HFFc6 (cell line): ENCODE measurements at places on chromosomes 11 and 22.
A peak's percentile ranks its signal among the peaks of the same experiment; 100 is the strongest.

DNA sequence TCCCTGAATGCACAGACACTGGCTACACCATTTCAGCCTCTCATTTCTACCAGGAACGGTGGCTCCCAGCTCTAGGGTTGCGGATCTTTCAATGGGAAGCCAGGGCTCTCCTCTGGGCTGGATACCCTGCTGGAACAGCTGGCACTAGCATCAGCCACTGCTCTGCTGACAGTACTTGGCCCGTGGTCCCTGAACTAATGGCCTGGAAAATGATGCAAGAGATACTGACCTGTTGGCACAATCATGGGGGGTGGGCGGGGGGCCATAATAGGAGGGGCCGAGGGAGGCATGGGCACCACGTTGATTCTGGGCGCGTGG, 10.7 kb upstream of the TBC1D10A start:
- no peak for DNase-seq

DNA sequence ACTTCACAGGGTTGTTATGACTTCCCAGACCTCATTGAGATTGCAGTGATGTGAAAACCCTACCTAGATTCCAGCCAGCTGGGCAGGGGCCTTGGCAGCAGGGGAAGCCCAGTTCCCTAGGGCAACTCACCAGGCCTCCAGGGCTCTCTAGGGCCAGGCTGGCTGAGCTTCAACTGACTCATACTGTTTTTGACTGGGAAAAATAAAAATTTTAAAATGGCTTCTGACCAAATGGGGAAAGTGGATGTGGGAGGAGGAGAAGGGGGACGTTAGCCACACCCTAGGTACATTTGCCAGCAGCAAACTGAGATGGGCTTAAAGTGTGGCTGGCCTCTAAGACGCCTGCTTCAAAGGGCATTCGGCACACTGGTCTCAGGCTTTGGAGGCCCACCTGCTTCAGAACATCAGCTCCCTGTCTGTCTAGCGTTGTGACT, 39.0 kb downstream of the BMAL1 start:
- DNase-seq: peak; percentile 60

DNA sequence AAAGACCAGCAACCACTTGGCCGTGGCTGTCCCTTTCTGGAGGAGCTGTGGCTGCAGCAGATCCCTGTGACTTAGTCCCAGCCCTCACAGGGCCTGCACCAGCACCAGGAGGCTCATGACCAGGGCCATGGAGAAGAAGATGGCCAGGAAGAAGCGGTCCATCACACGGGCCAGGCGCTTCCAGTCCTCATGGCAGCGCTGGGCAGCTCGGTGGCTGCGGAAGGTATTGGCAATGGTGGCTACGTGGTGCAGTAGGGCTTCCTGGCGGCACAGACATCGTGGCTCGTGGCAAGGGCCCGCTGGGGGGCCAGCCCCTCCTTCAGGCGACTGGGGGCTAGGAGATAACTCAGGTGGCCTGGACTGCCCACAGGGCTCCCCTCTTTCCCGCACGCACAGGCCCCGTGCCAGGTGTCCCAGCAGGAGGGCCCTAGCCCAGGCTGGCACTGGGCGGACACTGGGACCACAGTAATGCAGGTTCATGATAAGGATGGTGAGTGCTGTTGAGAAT, 5.1 kb downstream of the CHRNA10 start:
- no peak for DNase-seq

GRCh38 chr22:46369716-46370583, 34.4 kb downstream of the TRMU start:
- DNase-seq: no peak

DNA sequence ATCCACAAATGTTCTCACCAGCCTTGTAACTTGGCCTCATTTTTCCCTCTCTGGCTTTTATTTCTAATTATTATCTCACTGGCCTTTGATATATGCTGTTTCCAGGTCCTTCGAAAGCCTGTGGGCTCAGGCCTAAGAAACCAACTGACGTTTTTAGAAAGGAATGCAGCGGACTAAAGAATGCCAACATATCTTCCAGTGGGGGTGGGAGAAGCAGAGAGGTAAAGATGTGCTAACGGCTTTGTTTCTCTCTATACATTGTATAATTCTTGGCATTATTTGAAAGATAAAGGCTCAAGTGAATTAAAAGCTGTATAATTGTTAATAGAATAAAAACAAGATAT, 28.2 kb downstream of the OR6Q1 start:
- peak; percentile 78 for DNase-seq

- DNase-seq: no peak
Measured at GRCh38 chr11:11995601-11996000, 12.8 kb downstream of the DKK3 start.

DNA sequence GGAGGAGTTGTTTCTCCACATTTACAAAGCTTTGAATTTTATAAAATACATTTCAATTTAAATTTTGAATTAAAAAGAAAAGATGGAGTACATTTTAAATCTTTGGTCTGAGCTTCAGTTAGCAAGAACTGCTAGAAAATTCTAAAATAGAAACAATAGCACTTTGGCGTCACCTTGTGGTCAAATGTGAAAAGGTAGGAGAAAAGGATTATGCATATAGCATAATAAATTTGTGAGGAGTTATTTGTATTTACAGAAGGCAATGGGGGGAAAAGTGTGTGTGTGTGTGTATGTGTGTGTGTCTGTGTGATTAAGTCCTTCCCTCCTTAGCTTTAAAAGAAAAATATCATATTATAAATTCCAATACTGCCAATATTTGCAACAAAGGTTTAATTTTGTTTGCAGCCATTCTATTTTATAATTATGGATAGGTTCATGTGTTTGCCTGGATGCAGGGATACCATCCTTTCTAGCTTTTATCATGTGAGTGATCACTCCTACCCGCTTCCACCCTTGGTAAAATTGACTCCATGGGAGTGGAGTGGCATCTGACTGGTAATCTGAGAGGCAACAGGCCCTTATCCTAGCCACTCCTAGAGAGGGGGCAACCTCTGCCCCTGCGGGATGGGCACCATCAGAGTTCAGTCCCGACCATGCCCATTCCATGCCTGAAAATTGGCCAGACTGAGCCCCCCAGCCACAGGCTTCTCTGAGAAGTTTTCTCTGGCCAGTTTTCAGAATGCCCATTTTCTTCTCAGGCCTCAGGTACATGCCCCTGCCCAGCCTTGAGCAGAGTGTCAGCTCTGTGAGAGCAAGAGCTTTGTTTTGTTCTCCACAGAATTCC, 13.6 kb upstream of the LGR4 start:
- peak; percentile 72 for DNase-seq

GRCh38 chr11:93623179-93623578, 38.3 kb upstream of the CEP295 start:
- DNase-seq: no peak

GRCh38 chr11:124791626-124792341, 8.4 kb downstream of the MSANTD2 start:
- DNase-seq: no peak

DNA sequence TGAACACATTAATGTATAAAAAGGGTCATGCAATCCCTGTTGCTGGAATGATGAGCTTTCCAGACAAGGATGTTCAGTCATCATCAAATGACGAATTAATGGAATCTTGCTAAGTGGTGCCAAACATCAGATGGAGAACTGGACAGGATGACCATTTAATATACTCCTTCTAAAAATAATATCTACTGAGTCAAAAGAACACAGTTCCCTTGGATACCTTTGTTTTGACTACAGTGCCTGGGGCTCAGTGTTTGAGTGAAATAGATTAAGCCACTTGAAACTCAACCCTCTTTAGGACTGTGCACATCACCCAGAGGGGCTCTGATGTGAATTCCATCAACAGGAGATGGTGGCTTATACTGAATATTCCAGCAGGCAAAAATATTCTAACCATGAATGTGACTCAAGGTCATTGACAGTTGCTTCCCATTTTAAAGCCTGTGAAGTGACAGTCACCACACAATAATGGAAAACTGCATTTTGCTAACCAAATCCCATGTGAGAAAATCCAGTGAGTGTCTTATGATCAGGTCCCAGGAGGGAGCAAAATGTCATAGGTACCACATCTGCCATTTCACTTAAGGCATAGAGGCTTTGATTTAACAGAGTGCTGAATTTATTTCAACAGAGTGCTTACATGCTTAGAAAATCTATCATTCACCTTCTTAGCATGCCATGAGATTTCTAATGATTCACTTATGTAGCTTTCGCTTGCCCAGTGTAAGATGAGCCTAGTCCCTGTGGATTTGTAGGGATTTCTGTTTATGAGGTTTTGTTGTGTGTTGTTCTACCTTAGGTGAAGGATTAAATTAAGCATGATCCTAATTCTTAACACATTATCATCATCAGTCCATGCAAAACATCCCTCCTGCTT, 41.3 kb upstream of the SLN start:
- DNase-seq: peak; percentile 42

DNA sequence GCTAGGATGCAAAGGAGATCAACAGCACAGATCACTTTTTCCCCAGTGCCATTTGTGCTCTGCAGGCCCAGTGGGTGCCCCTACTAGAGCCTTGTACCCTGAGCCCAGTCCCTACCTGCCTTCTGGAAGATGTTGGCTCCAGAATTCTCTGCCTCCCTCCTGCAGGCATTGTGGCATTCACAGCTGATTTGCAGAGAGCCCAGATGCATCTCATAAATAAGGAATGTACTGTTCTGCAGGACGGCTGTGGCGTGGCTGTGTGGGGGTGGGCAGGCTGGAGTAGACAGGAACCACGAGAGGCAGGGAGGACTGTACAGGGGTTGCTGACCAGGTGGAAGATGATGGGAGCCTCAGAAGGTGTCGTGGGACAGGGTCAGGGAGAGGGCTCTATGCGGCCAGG, 11.2 kb upstream of the MIAT start:
- peak; percentile 54 for DNase-seq

DNA sequence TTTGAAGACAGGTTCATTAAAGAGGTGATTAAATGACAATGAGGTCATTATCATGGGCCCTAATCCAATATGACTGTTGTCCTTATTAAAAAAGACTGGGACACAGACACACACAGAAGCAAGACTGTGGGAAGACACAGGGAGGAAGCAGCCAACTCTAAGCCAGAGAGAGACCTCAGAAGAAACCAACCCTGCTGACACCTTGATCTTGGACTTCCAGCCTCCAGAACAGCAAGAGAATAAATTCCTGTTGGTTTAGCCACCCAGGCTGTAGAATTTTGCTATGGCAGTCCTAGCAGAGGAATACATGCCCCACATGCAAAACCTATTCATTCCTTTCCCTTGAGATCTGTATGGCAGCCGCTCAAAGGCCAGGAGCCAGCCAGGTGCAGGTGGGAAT, 35.6 kb upstream of the CACNG2 start:
- no peak for DNase-seq

GRCh38 chr22:27801616-27802345, at the start of gene MN1:
MN1 (minus strand) TSS chr22:27801756; CDS start chr22:27800543, 1,213 bp downstream.
- no peak for DNase-seq

DNA sequence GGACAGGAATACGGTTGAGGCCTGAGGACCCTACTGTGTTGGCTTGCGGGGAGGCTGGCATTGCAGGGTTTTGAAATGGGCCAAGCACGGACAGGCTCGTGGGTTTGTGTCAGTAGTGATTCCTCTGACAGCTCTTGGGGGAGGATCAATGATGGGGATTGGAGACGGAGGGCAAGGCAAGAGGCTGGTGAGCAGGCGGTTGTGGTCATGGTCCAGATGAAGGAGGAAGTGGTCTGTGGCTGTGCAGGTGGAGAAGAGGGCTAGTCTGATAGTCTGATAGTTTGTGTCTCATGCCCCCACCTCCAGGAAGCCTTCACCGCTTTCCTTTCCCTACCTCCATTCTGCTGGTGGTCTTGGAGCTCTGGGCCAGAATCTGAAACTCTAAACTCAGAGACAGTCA, 3.0 kb downstream of the MAFF start:
- no peak for DNase-seq

DNA sequence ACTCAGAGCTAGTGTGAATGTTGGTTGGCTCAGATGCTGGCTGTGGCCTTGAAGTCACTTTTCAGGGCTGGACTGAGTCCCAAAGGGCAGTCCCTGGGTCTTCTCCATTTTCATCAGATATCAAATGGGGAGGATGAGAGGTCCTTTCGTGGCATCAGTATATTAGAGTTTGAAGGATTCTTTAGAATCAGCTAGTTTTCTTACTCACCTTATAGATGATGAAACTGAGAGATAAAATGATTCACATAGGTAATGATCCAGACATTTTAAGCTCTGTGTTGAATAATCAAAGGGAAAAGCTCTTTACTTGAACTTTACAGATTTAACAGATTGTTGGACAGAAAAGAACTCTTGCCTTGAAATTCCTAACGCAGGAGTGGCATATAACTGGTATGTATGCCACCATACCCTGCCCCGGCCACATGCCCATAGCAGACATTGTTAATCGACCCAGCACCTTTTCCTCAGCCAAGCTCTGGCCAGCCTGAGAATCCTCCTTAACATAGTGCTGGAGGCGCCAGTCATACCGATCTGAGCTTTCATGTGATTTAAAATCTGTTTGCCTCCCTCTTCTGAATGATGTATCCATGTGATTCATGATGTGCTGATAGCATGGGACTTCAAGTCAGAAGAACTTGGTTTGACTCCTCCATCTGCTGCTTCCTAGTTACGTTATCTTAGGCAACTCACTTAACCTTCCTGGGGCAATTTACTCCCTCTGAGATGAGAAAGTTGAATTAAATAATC, 60.0 kb downstream of the BARX2 start:
- no peak for DNase-seq

- DNase-seq: no peak
Measured at GRCh38 chr11:57163160-57163868, 18.4 kb upstream of the LRRC55 start.

DNA sequence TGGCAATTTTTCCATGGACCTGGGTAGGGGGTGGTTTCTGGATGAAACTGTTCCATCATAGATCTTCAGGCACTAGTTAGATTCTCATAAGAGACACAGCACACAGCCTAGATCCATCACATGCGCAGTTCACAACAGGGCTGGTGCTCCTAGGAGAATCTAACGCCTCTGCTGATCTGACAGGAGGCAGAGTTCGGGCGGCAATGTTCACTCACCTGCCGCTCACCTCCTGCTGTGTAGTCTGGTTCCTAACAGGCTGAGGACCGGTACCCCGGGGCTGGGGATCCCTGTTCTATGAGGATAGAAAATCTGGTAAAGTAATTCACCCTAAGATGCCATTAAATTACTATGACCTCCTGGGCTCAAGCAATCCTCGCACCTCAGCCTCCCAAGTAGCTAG, 318.0 kb downstream of the KIRREL3 start:
- DNase-seq: no peak

GRCh38 chr11:70420008-70420464, 21.7 kb downstream of the CTTN start:
- no peak for DNase-seq

GRCh38 chr11:15650105-15650938, 535.6 kb downstream of the INSC start:
- DNase-seq: peak; percentile 88

GRCh38 chr22:25051073-25051472, 98.6 kb downstream of the KIAA1671 start:
- no peak for DNase-seq

DNA sequence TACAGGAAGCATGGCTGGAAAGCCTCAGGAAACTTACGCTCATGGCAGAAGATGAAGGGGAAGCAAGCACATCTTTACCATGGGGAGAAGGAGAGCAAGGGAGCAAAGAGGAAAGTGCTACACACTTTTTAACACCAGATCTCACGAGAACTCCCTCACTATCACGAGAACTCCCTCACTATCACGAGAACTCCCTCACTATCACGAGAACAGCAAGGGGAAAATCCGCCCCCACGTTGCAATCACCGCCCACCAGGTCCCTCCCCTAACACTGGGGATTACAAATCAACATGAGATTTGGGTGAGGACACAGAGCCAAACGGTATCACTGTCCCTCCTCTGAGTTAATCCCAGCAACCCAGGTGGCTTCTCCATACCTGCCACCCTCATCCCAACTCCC, 84.5 kb downstream of the MN1 start:
- no peak for DNase-seq
